ENCODE measurements at places on chromosomes 5 and 9. TPM values are rescaled to one million over a fixed set of nuclear protein-coding genes. Genes with fewer than 3 reads are reported as not detected.

FOXI1 gene
- not detected for total RNA-seq

PCDHB12 gene
- total RNA-seq = not detected

RNF208 gene
- total RNA-seq = 2.0 TPM

ADAMTS16 gene
- 1.1 TPM for total RNA-seq

ANKRD33B gene
- total RNA-seq = 12.6 TPM

SPATA31C1 gene
- not detected for total RNA-seq

HK3 gene
- not detected for total RNA-seq

TMEM167A gene
- total RNA-seq = 59.6 TPM

TAF11L11 gene
- total RNA-seq = 0.38 TPM

PCDHGA9 gene
- total RNA-seq = 0.04 TPM

RAB3C gene
- not detected for total RNA-seq

SPAG8 gene
- 0.41 TPM for total RNA-seq

Data from A549 treated with RU486 at 1 μM for 4 hours (cell line).